Skin of body (tissue), 3 donors: ENCODE measurements at places on chromosomes 3 and 15. TPM values are rescaled to one million over a fixed set of nuclear protein-coding genes. Genes with fewer than 3 reads are reported as not detected.

GRCh38 chr3:108001457-108001856 is 89.4 kb downstream of the CD47 start:
- DNase-seq = no peak

DNA sequence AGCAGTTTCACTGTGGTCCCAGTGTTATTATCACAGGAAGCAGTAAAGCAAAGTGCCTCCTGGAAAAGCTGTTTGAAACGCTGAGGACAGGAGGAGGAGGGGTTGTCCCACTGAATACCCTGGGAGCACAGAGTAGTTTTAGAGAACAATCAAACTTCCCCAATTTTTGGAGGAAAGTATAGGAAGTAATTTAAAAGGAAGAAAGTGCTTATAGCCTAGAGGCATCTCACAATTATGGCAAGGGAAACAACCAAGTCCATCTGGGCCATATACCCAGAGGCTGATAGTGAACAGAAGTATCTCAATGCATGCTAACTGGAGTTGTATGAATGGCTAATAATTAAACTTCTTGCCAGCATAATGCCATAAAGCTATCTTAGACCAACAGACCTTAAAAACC is 137.2 kb upstream of the EPHA6 start:
- no peak for DNase-seq

DNA sequence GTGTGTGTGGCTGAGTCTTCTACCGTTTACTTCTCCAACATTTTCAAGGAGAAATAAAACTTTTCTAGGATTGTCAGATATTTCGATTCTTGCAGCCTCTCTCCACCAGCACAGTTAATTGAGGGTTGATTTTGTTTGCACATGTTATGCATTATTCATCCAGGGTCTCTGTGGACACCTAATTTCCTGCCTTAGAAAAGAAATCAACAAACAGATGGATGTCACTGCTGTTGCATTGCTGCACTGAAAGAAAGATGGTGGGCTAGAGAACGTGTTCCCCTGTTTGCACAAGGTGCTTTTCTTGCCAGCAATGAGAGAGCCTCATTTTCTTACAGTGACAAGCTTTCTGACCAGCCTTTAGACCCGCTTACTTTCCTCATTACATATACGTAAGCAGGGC is 150.0 kb downstream of the CLSTN2 start:
- DNase-seq = no peak

GRCh38 chr3:127734754-127735473 is 62.2 kb downstream of the ABTB1 start:
- DNase-seq = peak; percentile 86

Gene FAM81A
- 0.39 TPM for total RNA-seq

GRCh38 chr15:51245628-51246027 is 92.8 kb downstream of the CYP19A1 start:
- no peak for DNase-seq

DNA sequence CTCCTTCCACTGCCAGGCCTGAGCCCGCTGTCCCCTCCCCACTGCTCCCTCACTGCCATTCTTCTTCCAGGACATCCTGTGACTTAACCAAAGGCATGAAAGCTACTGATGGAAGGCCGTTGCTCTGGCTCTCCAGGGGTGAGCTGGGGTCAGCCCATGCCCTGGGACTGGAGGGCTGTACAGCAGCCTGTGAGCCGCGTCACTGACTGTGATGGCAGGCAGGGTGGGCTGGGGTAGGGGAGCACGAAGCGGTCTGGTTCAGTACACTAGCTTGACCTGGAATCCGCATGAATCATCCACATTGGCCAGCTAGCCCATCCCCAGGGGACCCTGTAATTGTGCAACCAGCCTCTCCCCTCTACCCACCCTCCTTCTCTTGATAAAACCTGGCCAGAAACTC is 30.8 kb downstream of the CORO2B start:
- no peak for DNase-seq

- no peak for DNase-seq
Observed at GRCh38 chr3:25610167-25610566, 54.5 kb downstream of the TOP2B start.

Gene PPIP5K1
- 29.7 TPM for total RNA-seq

- no peak for DNase-seq
Observed at GRCh38 chr3:126515066-126515706, 2.4 kb downstream of the UROC1 start.

- no peak for DNase-seq
Observed at GRCh38 chr3:158573714-158574113, 2.7 kb downstream of the MLF1 start.

- DNase-seq = no peak
Observed at GRCh38 chr15:69624155-69624520, 171.5 kb downstream of the RPLP1 start.

DNA sequence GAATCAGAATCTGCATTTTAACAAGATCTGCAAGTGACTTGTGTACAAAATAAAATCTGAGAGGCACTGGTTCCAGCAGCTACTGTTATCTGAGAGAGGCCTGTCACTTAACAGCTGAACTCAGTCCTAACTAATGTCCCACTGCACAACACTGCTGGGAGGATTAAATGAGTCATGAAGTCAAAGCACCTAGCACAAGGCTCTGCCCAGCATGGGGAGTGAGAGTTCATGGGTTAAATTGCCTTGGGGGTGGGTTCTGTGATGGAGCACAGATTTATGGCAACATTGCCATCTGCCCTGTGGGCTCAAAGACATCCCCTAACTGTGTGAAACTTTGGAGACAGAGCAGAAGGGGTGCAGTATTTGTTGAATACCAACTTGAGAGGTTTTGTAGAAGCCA is 250.9 kb downstream of the PLCL2 start:
- DNase-seq = no peak

Gene ERICH6
- not detected for total RNA-seq

- no peak for DNase-seq
Observed at GRCh38 chr3:44000586-44000985, 241.1 kb upstream of the TOPAZ1 start.

Gene VGLL3
- total RNA-seq = 53.1 TPM

- no peak for DNase-seq
Observed at GRCh38 chr15:48631176-48631770, 14.2 kb downstream of the FBN1 start.

DNA sequence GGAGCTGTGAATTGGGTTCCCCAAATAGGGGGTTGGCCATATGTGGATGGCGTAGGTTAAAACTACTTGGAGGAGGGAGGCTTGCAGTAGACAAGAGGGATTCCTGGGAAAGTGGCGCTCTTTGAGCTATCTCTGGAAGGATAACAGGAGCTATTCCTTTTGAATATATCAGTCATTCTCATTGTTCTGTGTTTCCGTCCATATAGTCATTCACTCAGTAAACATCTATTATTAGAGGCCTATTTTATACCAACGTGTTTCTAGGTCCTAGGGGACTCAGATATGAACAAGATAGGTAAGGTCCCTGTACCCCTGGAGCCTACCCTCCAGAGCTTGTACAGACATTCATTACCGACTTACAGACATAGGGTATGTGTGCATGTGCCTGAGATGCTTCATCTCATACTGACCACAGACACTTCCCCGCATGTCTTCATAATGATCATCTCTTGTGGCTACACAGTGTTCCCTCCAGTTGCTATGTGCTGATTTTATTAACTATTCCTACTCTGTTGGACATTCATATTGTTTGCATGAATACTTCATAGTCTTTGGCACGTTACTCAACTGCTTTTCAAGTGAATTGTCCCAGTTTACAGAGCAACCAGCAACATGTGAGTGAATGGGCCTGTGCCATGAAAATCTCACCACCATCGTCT is 55.8 kb upstream of the VILL start:
- DNase-seq = no peak

GRCh38 chr15:92149465-92149864 is 244.2 kb upstream of the ST8SIA2 start:
- DNase-seq = no peak

Gene OCA2
- 1.4 TPM for total RNA-seq

DNA sequence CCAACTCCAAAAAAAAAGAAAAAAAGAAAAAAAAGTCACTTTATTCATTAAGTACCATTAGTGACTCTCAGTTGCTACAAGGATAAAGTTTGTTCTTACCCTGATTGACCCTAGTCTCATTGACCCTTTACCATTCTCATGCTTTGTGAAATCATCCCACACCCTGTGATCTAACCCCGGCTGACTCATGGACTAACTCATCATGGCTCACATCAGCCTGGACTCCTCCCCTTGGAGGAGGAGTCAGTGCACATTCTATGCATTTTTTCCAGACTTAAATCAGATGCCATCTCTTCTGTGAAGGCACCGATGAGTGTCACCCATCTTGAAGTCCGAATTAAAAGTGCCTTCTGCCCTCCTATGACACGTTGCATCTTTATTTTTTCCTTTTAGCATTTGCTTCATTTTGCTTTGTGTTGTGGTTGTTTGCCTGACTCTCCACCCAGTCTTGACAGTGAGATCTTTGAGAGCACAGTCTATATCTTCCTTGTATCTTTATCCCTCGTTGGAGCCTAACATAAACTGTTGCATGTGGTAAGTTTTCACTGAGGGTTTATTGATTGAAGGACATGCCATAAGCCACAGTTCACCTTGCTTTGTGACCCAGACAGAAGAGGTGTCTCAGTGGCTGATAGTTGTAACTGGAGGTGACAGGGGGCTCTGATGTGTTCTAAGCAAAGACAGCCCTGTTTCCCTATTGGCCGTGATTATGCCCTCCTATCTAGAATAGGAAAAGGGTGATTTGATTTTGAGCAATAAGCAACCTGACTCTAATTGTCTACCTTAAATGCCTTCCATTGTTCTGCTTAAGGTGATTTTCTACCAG is 72.1 kb downstream of the IL1RAP start:
- no peak for DNase-seq

Gene TTLL13
- not detected for total RNA-seq

DNA sequence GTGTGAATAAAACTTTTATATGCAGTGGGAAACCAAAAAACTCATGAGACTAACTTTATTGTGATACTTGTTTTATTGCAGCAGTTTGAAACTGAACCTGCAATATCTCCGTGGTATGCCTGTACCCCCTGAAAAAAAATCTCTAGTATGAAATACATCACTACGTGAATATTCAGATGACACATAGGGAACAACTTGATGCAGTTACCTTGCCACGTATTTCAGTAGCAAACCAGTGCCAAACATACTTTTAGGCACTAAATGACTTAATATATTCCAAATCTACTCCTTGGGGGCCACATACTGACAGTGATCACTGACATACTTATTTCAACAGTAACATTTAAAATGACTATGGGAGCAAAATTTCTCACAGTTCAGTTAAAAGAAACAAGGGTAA is 13.8 kb downstream of the CRBN start:
- no peak for DNase-seq

DNA sequence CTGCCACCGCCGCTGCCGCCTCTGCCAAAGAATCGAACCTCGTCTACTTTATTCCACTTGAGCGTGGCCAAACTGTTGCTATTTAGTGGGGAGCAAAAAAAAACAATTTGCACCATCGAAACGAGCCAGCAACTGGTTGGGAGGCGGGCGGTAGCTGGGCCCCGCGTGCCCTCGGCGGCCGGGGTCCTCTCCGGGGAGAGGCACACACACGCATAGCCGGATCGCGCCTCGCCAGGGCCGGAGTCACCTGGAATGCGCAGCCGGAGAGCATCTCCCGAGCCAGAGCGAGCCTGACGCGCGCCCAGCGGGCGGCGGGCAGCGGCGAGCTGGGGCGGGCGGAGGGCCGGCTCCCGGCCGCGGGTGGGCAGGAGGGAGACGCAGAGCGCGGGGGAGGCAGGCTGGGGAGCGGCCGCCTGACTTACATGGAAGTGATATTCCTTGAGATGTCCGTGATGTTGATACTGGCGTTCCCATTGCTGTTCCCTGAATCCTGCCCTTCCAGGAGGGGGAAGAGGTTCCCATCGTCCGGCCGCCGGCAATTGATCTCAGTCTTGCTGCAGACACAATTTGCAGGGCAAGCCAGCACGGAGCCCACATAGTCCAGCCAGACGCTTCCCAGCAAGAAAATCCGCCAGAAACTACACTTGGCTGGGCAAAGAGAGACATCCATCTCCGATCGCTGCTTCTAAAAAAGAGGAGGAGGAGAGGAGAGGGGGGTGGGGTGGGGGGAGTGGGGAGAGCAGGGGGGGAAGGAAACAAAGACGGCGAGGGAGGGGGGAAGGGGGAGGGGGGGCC is 858 bp downstream of the NTRK3 start:
- DNase-seq = no peak
